Natural killer cell (primary cell): ENCODE measurements at places on chromosomes 7 and 10.

- H3K27me3 ChIP-seq: no peaks in the 10 kb centered on the region
- H3K27ac ChIP-seq: no peak overlapping the region
- H3K4me1 ChIP-seq: no peaks in the 10 kb centered on the region
- no peaks in the 10 kb centered on the region for H3K36me3 ChIP-seq
- no peak overlapping the region for H3K4me3 ChIP-seq
These were observed 133.4 kb upstream of the MKLN1 start for GRCh38 chr7:131194070-131194865.

GRCh38 chr10:80382989-80383388, 25.4 kb upstream of the PRXL2A start:
- no peaks in the 10 kb centered on the region for H3K36me3 ChIP-seq
- H3K27ac ChIP-seq: no peak overlapping the region
- peaks cover 3% of the 10 kb centered on the region for H3K4me1 ChIP-seq

DNA sequence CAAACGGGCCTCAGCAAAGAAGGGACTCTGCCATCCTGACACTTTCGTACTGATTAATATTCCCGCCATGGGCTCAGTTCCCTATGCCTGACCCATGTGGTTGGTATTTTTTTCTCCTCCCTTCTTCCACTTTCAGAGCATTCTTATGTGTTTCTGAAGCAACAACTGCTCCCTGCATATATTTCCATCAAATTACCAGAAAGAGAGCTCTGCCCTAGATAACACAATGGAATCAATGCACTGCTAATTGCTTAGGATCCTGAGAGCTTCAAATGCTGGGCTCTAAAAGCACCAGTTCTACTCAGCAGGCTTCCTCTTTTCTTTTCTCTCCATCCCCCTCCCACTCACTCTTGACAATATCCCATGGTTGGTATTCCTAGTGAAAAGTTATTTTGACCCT, 5.3 kb downstream of the TECTB start:
- no peak for DNase-seq
- H3K36me3 ChIP-seq: no peaks in the 10 kb centered on the region

DNA sequence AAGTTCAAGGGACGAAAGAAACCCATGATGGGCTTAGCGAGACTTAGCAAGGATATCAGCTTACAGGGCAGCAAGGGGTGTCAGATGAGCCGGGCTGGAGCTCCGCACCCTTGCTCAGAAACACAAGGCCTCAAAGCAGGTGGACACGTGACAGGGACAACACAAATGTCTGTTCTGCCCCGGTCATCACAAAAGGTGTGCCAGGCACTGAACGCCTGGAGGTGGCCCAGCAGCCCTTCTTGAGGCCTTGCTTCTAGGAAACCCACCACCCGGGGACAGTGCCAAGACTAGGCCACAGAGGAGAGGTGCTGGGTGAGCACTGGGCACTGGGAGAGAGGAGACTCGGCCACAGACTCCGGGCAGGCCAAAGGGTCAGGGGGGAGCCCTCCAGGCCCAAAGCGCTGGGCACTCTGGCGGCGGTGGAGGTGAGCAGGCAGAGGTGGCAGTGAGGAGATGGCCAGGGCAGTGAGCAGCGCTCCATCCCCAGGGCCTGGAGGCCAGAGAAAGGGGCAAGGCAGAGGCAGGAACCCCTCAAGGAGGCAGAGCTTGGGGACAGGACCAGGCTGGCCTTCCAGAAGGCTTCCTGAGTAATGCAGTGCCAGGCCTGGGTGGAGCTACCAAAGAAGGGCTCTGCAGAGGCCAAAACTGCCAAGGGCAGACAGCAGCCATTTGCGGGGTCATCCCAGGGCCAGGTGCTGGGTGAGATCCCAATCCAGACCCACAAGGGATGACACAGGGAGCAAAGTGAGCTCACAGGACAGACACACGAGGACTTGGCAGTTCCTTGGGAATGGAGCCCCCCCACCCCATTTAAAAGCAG, 22.7 kb downstream of the EBF3 start:
- H3K27ac ChIP-seq: no peak overlapping the region
- no peak overlapping the region for H3K4me3 ChIP-seq
- H3K27me3 ChIP-seq: no peaks in the 10 kb centered on the region
- DNase-seq: no peak
- H3K4me1 ChIP-seq: no peaks in the 10 kb centered on the region

- H3K4me1 ChIP-seq: no peaks in the 10 kb centered on the region
- DNase-seq: no peak
- no peaks in the 10 kb centered on the region for H3K36me3 ChIP-seq
- no peak overlapping the region for H3K4me3 ChIP-seq
- no peaks in the 10 kb centered on the region for H3K27me3 ChIP-seq
These were observed 302.7 kb downstream of the HDAC9 start for GRCh38 chr7:18798088-18798906.

DNA sequence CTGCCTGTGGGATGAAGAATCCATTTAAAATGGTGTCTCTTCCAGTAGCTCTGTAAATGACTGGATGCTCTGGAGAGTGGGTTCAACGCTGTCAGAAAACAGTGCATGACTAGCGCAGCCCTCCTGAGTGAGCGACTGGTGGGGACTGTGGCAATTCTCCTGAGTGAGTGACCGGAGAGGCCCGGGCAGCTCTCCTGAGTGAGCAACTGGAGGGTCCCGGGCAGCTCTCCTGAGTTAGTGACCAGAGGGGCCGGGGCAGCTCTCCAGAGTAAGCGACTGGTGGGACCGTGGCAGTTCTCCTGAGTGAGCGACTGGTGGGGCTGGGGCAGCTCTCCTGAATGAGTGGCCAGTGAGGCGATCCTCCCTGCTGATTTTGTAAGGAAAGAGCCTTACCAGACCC, 85.5 kb downstream of the WDR37 start:
- H3K4me1 ChIP-seq: no peaks in the 10 kb centered on the region
- H3K27ac ChIP-seq: no peak overlapping the region
- no peak for DNase-seq
- H3K36me3 ChIP-seq: no peaks in the 10 kb centered on the region

GRCh38 chr7:143015084-143015483, 11.8 kb downstream of the OR9A2 start:
- no peak overlapping the region for H3K4me3 ChIP-seq
- peak overlapping the region; percentile 46 for H3K27ac ChIP-seq
- H3K27me3 ChIP-seq: no peaks in the 10 kb centered on the region
- DNase-seq: no peak
- peaks cover 4% of the 10 kb centered on the region for H3K4me1 ChIP-seq
- H3K36me3 ChIP-seq: no peaks in the 10 kb centered on the region

GRCh38 chr7:29130096-29130495, 16.2 kb downstream of the CPVL start:
- no peak overlapping the region for H3K27ac ChIP-seq
- H3K27me3 ChIP-seq: no peaks in the 10 kb centered on the region
- H3K36me3 ChIP-seq: no peaks in the 10 kb centered on the region
- H3K4me3 ChIP-seq: no peak overlapping the region
- H3K4me1 ChIP-seq: no peaks in the 10 kb centered on the region
- DNase-seq: no peak

- peak overlapping the region; percentile 23 for H3K27ac ChIP-seq
- peaks cover 53% of the 10 kb centered on the region for H3K4me1 ChIP-seq
- peaks cover 69% of the 10 kb centered on the region for H3K27me3 ChIP-seq
- peak overlapping the region; percentile 49 for H3K4me3 ChIP-seq
- peak; percentile 53 for DNase-seq
These were observed 1.2 kb downstream of the HOXA10 start for GRCh38 chr7:27172823-27173510.

GRCh38 chr7:39594988-39595620, 28.3 kb upstream of the RALA start:
- H3K36me3 ChIP-seq: no peaks in the 10 kb centered on the region
- H3K4me1 ChIP-seq: no peaks in the 10 kb centered on the region
- DNase-seq: no peak
- no peaks in the 10 kb centered on the region for H3K27me3 ChIP-seq
- no peak overlapping the region for H3K27ac ChIP-seq
- no peak overlapping the region for H3K4me3 ChIP-seq

- H3K27ac ChIP-seq: no peak overlapping the region
- peaks cover 31% of the 10 kb centered on the region for H3K27me3 ChIP-seq
- DNase-seq: no peak
- peaks cover 21% of the 10 kb centered on the region for H3K4me1 ChIP-seq
- H3K4me3 ChIP-seq: no peak overlapping the region
These were observed 2.7 kb upstream of the HTRA1 start for GRCh38 chr10:122458693-122459092.

DNA sequence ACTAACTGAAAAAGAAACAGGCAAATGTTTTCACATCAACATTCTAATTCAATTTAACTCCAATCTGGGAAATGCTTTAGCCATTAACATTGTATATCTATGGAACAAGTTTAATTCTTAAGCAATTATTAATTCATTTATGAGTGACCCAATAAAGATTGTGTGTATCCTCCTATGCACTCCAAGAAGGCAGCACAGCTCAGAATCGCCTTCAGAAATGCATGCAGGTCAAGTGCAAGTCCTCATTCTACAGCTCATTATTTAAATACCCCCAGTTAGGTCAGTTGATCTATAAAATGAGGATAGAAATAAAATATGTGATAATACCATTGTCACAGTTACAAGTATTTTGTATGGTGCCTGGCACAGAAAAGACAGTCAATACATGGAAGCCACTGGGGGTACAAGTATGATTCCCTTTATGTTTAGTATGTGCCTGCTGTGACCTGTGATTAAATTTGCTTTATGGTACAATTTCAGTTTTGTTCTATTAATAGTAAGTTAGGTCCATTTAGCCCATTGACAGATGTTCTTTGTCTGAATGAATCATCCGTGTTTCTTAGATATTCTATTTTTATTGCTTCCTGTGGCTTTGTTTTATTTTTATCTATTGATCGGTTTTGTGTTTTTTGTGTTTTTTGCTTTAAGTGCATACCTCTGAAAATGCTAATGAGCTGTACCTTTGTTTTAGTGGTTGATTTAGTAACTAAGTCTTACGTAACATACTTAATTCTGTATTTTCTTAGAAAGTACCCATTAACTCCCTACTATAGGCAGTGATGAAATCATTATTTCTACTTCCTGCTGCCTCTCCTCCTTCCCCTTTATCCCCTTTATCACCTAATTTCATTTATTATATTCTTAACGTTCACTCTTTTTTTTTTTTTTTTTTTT, 42.8 kb downstream of the CPXM2 start:
- H3K4me3 ChIP-seq: no peak overlapping the region
- no peak for DNase-seq
- H3K27me3 ChIP-seq: no peaks in the 10 kb centered on the region
- H3K36me3 ChIP-seq: no peaks in the 10 kb centered on the region
- no peaks in the 10 kb centered on the region for H3K4me1 ChIP-seq
- H3K27ac ChIP-seq: no peak overlapping the region

GRCh38 chr10:112507046-112507445, 60.0 kb downstream of the VTI1A start:
- no peak for DNase-seq
- H3K27me3 ChIP-seq: no peaks in the 10 kb centered on the region
- H3K4me1 ChIP-seq: peaks cover 3% of the 10 kb centered on the region
- H3K36me3 ChIP-seq: no peaks in the 10 kb centered on the region

DNA sequence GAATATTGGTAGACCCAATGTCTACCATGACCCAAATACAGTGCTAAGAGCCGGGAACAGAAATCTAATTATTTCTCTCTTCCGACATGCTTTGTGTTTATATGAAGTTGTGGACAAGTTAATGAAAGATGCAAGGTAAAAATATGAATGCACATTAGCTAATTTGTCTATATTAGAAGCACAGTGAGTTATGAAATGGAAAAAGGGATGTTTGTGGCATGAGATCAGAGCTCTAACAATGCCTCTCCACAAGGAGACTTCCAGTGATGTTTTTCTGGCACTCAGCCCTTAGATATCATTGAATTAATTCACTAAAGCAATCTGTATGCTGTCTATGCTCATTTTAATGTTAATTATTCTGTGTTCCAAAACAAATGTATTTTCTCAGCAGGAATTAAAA, 897.2 kb downstream of the CNTNAP2 start:
- H3K27ac ChIP-seq: no peak overlapping the region
- no peaks in the 10 kb centered on the region for H3K27me3 ChIP-seq
- H3K4me1 ChIP-seq: no peaks in the 10 kb centered on the region
- no peak for DNase-seq
- H3K36me3 ChIP-seq: no peaks in the 10 kb centered on the region
- H3K4me3 ChIP-seq: no peak overlapping the region

DNA sequence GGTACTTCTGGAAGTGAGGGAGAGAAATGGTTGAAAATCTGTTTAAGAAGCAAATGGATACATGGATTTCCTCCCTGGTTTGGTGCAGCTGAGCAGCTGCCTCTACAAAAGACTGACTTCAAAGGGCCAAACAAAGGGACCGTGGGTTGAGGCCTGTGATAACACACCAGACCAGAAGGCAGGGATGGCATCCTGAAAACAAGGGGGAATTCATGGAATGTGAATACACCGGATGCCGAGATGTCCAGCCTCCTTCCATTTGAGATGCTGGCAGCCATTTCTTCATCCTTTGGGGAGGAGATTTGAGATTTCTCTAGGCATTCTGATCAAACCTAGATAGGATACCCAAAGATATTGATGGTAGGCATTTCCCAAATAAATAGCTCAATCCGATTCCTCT, 36.9 kb downstream of the TAF3 start:
- no peaks in the 10 kb centered on the region for H3K4me1 ChIP-seq
- no peak overlapping the region for H3K4me3 ChIP-seq

DNA sequence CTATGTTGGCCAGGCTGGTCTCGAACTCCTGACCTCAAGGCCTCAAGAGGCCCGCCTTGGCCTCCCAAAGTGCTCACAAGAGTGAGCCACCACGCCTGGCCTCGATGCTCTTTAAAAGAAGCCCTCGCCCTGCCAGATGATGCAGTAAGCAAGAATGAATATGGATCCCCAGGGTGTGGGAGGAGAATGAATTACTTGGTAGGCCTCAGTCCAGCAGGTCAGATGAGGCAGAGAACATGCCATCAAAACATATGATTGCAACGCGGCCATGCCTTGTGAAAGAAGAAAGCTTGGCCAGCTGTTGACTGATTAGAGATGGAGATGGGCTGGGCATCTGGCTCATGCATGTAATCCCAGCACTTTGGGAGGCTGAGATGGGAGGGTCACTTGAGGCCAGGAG, 68.7 kb downstream of the CAMK1D start:
- no peak overlapping the region for H3K27ac ChIP-seq
- H3K36me3 ChIP-seq: no peaks in the 10 kb centered on the region
- DNase-seq: no peak
- peaks cover 13% of the 10 kb centered on the region for H3K4me1 ChIP-seq
- no peak overlapping the region for H3K4me3 ChIP-seq

DNA sequence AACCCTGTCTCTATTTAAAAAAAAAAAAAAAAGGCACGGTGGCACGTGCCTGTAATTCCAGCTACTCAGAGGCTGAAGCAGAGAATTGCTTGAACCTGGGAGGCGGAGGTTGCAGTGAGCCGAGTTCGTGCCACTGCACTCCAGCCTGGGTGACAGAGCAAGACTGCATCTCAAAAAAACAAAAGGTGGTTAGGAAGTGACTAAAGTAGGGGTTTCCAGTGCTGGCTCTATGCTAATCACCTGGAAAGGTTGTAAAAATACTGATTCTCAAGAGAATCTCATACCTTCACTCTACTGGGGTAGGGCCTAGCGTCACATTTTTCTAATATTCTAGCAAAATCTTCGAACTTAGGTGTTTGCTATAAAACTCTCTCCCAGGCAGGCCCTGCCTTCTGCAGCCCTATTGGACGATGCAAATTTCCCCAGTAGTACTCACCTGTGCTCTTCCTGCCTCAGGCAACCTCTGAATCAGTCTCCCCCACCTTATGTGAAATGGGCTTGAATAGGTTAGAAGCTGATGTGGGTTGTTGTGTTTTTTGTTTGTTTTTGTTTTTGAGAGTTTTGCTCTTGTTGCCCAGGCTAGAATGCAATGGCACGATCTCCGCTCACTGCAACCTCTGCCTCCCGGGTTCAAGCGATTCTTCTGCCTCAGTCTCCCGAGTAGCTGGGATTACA, 3.5 kb downstream of the ZP3 start:
- no peak for DNase-seq
- no peak overlapping the region for H3K4me3 ChIP-seq
- H3K4me1 ChIP-seq: peaks cover 11% of the 10 kb centered on the region
- no peaks in the 10 kb centered on the region for H3K27me3 ChIP-seq
- H3K36me3 ChIP-seq: no peaks in the 10 kb centered on the region
- H3K27ac ChIP-seq: no peak overlapping the region
